ENCODE measurements at places on chromosomes 5 and 9. TPM values are rescaled to one million over a fixed set of nuclear protein-coding genes. Genes with fewer than 3 reads are reported as not detected.

Gene CCL27
- not detected for total RNA-seq

Gene QRFP
- total RNA-seq: not detected

Gene JADE2
- 19.7 TPM for total RNA-seq

Gene TXNDC8
- total RNA-seq: not detected

Gene RBM18
- total RNA-seq: 8.0 TPM

Gene CDH12
- not detected for total RNA-seq

Gene DAPK1
- total RNA-seq: 23.8 TPM

Gene NKD2
- total RNA-seq: 12.0 TPM

Gene DHFR
- total RNA-seq: 6.5 TPM

Gene AP3S1
- total RNA-seq: 63.6 TPM

Gene EDIL3
- 18.2 TPM for total RNA-seq

Gene GABRA6
- not detected for total RNA-seq

Gene CCDC152
- total RNA-seq: 1.6 TPM

Gene MUSK
- total RNA-seq: 5.5 TPM

Gene PLPP7
- total RNA-seq: 6.8 TPM

Gene FYB1
- not detected for total RNA-seq

Gene CCNJL
- 0.18 TPM for total RNA-seq

Gene NR2F1
- 49.5 TPM for total RNA-seq

Gene OR1Q1
- total RNA-seq: not detected

Gene SLC1A1
- total RNA-seq: 36.4 TPM

Gene GRXCR2
- not detected for total RNA-seq

Gene SPATA31D4
- total RNA-seq: not detected

Gene DMRT3
- not detected for total RNA-seq

Gene ADAMTS16
- total RNA-seq: 0.18 TPM

Gene SPAG8
- total RNA-seq: 1.2 TPM

Gene DND1
- 0.14 TPM for total RNA-seq

Gene SLC36A2
- total RNA-seq: not detected

Gene PDCD1LG2
- 2.6 TPM for total RNA-seq

Gene TLR4
- 4.1 TPM for total RNA-seq

Gene FOXD4
- 0.28 TPM for total RNA-seq

Gene ELOVL7
- total RNA-seq: 0.09 TPM

Gene IGIP
- 11.0 TPM for total RNA-seq

Gene ZFP37
- 2.3 TPM for total RNA-seq

Gene DDX4
- not detected for total RNA-seq

Gene C5
- total RNA-seq: 4.5 TPM

Gene PCYOX1L
- total RNA-seq: 6.5 TPM

Gene PDE6A
- not detected for total RNA-seq

Gene IARS1
- total RNA-seq: 445 TPM

Gene LYSMD3
- total RNA-seq: 15.1 TPM

Gene COL5A1
- 247 TPM for total RNA-seq

Gene F2R
- 70.8 TPM for total RNA-seq

Gene RNF183
- total RNA-seq: not detected

Gene TLX3
- total RNA-seq: not detected

Gene SLC4A9
- not detected for total RNA-seq

Gene TSSK1B
- 0.09 TPM for total RNA-seq

Gene PHF24
- under 0.01 TPM for total RNA-seq

Gene NPR3
- 422 TPM for total RNA-seq
